Hematopoietic multipotent progenitor cell (in vitro differentiated cells): ENCODE measurements at places on chromosomes 12 and 14. TPM values are rescaled to one million over a fixed set of nuclear protein-coding genes. Genes with fewer than 3 reads are reported as not detected.

- DNase-seq: no peak
Observed at GRCh38 chr12:69616025-69616424, 5.3 kb upstream of the LRRC10 start.

DNA sequence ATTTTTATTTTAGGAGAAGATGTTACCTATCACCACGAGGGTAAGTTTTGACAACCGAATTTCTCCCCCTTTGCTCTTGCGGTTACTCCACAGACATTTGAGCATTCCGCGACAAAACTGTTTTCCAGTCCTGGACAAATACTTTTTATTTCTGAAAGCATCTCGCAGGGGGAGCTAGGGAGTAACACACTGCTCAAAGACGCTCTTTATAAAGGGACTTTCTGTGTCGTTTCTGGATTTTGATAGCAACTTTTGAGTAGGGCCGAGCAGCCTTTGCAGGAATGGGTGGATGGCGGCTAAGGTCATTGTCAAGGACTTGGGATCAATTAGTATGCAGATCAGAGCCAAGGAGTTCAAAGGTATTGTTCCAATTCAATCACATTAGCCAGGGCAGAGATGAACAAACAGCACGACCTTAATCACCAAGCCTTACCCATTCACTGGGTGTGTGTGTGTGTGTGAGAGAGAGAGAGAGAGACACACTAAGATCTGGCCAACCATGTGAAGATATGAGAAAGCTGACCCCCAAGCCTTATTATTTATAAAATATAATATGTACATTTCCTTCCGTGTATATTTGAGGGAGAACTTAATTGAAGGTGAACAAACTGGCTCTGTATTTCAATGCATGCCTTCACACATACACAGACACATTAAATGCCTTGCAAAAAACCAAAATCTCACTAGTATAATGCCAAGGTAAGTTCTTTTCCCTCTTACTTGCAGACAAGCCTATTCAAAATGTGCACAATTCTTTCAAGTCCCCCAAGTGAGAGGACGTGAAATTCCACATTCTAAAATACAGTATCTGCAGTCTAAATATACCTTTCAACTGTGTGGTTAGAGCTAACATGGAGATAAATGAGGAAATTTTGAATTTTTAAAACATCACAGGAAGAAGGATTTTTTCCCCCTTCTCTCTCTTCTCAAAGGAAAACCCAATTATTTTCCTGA is 613.8 kb downstream of the VRK1 start:
- no peak for DNase-seq

GRCh38 chr12:26721800-26722199 is 111.2 kb downstream of the ITPR2 start:
- no peak for DNase-seq

- no peak for DNase-seq
Observed at GRCh38 chr14:51951656-51952055, 37.7 kb upstream of the RTRAF start.

GRCh38 chr12:65596514-65597091 is 227.7 kb upstream of the HMGA2 start:
- no peak for DNase-seq

Gene BHLHE41
- total RNA-seq: 0.81 TPM

- DNase-seq: no peak
Observed at GRCh38 chr14:76096257-76096656, 55.5 kb upstream of the GPATCH2L start.

DNA sequence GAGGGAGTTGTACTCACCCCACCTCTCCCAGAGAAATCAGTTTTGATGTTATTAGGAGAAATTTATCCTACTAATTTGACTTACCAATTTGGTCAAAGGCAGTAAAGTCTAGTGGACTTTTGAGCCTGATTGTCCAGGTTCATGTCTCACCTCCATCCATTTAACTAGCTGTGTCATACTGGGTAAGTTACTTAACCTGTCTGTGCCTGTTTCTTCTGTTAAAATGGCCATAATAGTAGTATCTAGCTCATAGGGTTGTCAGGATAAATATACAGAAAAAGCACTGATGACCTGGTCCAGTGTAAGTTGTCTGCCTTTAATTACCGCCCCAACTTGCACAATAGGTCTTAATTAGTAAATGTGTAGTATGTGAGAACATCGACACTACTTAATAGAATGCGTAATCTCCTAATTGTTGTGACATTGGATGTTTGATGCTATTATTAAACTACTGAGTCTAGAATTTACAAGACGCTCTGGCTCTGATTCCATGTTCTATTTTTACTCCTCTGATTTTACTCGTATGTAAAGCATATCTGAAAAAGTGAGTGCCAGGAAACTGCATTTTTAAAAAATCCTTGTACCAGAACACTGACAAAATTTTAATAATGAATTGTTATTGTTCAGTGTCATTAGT is 1.5 kb downstream of the RAB21 start:
- no peak for DNase-seq

- DNase-seq: no peak
Observed at GRCh38 chr14:69685218-69685616, 73.8 kb downstream of the SUSD6 start.

Gene DNAJC22
- total RNA-seq: not detected

GRCh38 chr12:106527356-106527755 is 55.4 kb upstream of the RFX4 start:
- no peak for DNase-seq

GRCh38 chr14:105153331-105153731 is 15.2 kb downstream of the JAG2 start:
- no peak for DNase-seq

Gene FOXG1
- total RNA-seq: not detected

Gene SDR9C7
- total RNA-seq: not detected

DNA sequence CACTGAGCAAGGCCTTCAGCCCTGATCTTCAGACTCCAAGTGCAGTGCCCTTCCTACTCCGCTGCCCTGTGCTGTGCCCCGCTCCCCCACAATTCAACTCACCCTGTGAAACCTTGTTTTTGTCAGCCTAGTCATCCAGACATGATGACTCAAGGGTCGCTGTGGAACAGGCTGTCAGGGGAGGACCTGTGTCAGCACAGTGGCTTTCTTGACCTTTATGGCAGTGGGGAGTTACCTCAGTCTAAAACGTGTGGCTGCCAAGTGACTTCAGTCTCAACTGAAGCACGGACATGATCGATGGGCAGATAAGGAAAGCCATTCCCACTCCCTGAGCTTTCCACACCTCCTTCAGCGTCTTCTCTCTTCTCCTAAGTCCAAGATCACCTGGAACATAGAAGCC is 16.3 kb upstream of the FLVCR2 start:
- DNase-seq: no peak

DNA sequence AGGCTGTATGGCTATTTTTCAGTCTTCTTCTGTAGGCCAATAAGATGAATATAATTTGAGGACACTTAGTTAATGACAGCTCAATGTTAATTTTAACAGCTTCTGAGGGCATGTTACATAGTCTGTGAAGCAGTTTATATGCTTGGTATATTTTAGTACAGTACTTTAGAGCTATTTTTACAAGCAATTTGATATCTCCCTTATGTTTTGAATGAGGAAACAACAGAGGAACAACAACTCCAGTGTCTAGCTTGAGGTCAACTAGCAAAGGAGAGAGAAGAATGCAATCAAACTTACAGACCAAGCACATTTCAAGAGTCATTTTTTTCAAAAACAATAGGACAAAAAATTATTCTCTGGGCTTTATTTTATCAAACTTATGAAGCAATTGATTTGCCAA is 469.1 kb upstream of the DCN start:
- no peak for DNase-seq

Gene PPP4R4
- under 0.01 TPM for total RNA-seq

Gene CLEC6A
- not detected for total RNA-seq

Gene ZNF140
- 19.7 TPM for total RNA-seq

Gene CCDC197
- total RNA-seq: not detected

- no peak for DNase-seq
Observed at GRCh38 chr12:106267535-106267934, 19.7 kb upstream of the CKAP4 start.

Gene SALL2
- 7.0 TPM for total RNA-seq

Gene STON2
- 74.6 TPM for total RNA-seq

DNA sequence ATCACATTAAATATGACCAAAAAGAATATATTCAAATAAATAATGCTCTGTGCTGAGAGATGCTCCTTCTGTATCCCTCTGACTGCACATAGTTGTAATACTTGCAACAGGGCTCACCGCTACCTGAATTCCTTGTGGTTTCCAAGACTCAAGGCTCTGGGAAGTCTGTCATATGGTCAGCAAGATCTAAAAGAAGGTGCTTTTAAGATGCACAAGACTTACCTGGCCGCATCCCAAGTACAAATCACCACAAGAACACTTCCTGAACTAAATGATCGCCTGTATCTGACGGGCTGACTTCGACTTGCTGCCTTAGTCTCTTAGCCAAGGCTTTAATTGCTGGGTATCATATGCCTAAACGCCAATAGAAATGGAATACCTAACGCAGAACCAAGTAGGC is 67.2 kb downstream of the HECTD4 start:
- no peak for DNase-seq

DNA sequence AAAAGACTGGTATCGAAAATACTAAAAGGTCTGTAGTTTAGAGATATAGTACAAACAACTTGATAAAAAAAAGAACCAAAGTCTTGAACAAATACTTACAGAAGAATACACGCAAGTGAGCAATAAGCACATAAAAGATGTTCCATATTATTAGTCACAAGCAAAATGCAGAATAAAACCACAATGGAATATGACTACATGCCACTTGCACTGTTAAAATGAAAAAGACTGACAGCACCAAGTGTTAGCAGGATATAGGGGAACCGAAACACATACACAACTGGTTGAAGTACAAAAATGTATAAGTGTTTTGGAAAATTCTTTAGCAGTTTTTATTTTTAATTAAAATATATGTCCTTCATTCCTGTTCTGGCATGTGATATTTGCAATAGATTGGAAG is 3.6 kb downstream of the CLEC2A start:
- no peak for DNase-seq

- no peak for DNase-seq
Observed at GRCh38 chr12:116265351-116266147, 11.9 kb downstream of the MED13L start.

- no peak for DNase-seq
Observed at GRCh38 chr12:24418157-24418556, 468.7 kb upstream of the SOX5 start.
